NK-92 treated with Interleukin-12 subunit alpha and Interleukin-12 subunit beta, amount 100 ng/mL, for 24 hours (cell line): ENCODE measurements at places on chromosomes 16 and 17.

- DNase-seq, result no peak
Observed at GRCh38 chr16:2078096-2078495, 30.3 kb downstream of the TSC2 start.

DNA sequence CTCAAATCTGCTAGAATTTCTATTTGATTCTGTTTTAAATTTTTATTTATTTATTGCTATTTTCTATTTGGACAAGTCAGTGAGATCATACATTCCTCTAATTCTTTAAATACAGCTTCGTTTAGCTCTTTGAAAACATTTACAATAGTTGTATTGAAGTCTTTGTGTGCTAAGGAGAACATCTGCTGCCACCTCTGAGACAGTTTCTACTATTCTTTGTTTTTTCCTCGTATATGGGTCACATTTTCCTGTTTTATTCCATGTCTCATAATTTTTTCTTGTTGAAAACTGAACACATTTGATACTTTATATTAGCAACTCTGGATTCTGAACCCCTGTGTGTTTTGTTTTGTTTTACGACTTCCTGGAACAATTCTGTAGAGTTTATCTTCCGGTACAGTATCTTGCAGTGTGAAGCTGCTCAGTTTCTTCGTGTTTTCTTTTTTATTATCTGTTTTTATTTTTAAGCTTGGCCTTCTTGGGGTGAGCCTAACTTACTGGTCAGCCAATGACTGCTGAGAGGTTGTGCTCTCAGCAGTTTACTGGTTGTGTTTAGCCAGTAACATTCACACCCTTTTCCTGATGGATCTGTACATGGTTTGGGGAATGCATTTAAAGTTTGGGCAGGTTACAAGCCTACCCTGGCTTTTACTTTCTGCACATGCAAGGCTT is 99.0 kb downstream of the CA4 start:
- no peak for DNase-seq

DNA sequence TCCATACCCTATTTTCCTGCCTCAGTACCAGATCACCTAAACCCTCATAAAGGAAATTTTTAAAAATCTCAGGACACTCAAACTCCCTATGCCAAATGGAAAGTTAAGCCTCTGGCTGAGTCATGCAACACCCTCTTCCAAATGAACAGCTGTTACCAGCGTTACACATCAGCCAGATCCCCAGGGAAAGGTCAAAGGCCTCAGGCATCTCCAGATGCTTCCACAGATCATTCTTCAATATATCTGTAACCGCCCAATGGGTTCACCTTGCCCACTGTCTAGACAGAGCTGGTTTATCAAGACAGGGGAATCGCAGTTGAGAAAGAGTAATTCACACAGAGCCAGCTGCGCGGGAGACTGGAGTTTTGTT is 29.1 kb upstream of the SHCBP1 start:
- no peak for DNase-seq

- no peak for DNase-seq
Observed at GRCh38 chr17:29706045-29706431, 83.3 kb upstream of the CORO6 start.

- no peak for DNase-seq
Observed at GRCh38 chr17:77802811-77803220, 155.7 kb upstream of the TNRC6C start.

DNA sequence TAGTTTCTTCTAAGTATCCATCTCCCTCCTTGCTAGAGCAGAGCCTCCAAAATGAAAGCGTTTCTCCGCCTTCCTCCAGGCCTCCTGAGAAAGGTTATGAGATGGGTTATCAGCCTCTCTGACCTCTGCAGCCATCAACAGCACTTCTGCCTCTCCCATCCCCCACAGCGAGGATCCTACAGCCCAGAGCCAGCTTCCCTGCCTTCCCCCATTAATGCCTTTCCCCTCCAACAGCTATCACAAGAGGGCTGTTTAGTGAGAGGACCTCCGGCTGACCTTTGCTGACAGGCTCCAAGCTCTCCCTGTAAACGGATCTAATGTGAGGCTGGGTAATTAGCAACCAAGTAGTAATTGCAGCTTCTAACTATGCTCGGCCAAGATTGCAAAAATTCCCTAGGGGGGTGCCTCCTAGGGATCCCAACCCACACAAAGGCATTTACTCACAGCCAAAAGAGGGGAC is 55.8 kb downstream of the ZFHX3 start:
- no peak for DNase-seq

DNA sequence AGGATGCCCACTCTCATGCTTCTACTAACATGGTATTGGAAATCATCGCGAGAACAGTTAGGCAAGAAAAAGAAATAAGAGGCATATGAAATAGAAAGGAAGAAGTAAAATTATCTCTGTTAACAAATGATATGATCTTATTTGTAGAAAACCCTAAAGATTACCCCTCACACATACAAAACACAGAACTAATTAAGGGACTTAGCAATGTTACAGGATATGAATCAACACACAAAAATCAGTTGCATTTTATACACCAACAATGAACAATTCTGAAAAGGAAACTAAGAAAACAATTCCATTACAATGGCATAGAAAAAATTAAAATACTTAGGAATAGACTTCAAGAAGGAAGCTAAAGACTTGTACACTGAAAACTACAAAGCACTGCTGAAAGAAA is 2.7 kb upstream of the CAPNS2 start:
- no peak for DNase-seq

DNA sequence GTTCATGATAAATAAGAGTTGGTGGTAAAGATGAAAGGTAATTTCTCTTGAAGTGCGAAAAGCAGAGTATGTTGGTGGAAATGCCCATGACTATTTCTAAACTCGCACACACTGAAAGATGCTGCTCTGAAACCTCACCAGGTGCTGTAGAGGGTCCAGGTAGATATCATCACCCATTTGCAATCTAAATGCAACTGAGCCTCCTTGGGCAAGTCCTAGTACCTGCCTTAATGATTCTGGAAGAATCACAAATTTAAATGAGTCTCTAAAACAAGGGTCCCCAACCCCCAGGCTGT is 5.9 kb upstream of the MMD start:
- DNase-seq, result no peak

DNA sequence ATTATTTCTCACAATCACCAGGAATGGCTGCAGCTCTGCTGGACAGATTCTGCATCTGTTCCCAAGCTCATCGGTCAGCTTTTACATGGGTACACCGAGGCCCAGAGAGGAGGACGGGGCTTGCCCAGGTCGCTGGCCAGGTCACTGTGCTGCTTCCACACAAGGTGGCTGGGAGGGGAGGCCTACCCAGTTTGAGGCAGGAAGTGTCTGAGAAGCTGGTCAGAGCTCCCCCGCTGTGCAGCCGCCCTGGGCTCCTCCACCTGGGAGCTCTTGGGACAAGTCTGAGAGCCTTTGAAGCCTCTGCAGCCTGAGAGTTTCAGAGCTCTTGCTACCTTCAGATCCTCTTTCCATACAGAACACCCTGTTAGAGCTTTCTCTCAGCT is 143.3 kb downstream of the CLEC16A start:
- no peak for DNase-seq

DNA sequence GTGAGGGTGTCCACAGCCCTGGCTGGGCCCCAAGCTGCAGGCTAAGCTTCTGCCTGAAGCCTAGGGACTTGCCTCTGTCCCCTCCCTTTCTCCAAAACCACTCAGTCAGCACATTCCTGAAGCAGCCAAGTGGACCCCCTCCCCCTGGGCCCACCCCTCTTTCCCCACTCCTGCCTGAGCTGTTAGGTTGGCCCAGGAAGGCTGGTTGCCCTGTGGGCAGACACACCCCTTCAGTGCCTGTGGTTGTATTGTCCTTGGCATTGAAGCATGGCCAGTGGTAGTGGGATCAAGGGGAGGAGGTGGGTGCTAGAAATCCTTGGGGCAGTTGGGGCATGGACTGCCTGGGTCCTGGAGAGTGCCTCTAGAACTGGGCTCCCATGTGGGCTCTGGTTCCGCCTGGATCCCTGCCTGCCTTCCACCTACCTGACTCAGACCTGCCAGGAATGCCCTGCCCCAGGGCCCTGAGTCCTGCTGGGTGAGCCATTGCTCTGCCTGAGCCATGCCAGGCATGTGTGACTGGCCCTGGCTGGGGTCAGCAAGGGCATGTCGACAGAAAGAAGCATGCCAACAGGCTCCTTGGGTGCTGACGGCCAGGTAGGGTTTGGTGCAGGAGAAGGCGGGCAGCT is 2.1 kb downstream of the TRAF4 start:
- no peak for DNase-seq

DNA sequence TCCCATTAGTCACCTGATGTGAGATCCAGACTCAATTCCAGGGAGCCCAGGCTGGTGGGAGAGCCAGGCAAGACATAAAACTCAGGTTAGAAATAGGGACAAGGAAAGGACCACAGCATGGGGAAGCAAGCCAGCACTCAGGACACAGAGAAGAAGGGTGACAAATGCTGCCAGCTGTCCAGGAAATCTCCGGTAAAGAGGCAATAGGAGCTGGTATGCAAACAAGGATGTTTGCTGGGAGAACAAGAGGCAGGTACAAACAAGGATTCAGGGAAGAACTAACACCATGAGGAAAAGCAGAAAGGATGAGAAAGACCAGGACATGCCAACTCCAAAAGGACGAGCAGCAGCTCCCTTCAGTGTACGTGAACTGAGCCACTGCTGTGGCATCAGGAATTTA is 10.2 kb upstream of the TXNDC11 start:
- no peak for DNase-seq

DNA sequence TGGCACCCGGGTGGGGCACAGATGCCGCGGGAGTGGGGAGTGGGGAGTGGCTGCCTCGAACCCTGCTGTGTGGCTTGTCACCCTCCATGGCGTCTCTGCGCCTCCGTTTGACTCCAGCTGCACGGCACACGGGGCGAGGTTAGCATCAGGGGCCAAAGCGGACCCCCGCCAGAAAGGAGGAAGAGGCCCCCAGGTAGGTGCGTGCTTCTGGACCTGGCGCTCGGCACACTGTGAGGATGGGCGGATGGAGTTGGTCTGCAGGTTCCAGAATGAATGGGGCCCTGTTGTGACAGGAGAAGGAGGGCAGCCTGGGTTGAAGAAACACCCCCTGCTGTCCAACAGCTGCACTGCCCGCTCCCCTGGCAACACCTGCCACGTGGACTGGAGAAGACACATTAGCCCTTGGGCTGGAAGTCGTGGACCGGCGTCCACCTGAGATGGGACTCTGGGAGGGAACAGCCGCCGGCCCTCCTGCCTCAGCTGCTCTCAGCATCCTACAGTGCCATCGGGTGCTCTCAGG is 9.4 kb upstream of the FASN start:
- DNase-seq, result no peak

GRCh38 chr17:29874931-29875596 is 55.0 kb downstream of the SSH2 start:
- no peak for DNase-seq

DNA sequence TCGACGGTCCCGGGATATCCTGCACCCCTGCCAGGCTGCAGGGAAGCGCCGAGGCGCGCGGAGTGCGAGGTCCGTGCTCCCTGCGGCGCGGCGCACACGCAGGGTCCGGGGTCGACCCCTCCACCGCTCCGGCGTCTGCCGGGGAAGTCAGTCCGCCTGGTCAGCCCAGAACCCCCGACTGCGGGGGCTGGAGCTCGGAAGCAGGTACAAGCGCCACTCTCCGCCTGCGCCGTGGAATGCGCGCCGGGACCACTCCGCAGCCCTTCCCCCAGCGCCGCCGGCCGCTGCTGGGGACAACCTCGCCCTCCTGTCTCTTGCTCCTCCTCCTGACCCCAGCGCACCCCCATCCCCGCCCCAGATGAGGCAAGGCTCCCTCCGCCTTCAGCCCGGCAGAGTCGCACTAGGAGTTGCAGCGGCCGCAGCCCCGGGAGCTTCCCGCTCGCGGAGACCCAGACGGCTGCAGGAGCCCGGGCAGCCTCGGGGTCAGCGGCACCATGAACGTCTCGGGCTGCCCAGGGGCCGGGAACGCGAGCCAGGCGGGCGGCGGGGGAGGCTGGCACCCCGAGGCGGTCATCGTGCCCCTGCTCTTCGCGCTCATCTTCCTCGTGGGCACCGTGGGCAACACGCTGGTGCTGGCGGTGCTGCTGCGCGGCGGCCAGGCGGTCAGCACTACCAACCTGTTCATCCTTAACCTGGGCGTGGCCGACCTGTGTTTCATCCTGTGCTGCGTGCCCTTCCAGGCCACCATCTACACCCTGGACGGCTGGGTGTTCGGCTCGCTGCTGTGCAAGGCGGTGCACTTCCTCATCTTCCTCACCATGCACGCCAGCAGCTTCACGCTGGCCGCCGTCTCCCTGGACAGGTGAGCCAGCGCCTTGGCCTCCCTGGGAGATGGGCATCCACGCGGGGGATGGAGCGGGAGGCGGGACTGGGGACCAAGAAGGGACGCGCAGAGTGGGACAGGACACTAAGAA is at the start of gene GALR2:
Gene GALR2 (plus strand): TSS at position 392 of the 974 bp plus-strand sequence. CDS start 103 bp downstream, at position 495.
- no peak for DNase-seq

DNA sequence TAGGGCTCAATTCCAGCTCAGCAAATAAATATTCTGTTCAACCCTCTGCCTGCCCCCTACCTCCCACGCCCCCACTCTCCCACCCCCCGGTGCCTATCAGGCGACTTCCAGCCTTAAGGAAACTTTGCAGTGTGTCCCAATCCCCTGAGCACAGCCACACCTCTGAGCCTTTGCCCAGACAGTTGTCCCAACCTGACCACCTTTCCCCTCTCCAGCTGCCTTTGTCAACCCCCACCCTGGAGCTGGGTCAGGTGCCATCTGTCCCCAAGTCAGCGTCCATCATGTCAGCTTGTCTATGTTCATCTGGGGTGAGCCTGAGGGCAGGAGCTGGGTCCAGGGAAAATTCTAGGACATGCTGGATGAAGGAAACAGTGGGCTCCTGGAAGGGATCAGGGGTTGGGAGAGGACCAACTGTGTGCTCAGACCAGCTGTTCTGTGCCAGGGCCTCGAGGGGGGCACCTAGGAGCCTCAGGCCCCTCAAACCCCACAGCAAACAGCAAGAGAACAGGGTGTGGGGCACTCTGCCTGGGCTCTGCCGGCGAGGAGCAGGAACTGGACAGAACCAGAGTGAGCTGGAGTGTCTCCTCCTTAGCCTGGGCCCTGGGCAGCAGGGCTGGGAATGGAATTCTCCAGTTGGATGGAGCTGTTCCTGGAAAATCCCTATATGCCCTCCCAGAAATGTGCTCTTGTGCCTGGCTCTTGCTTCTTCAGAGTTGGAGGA is 17.8 kb downstream of the CDH16 start:
- no peak for DNase-seq

GRCh38 chr16:2948807-2949704 is 15.0 kb upstream of the KREMEN2 start:
- DNase-seq, result no peak

DNA sequence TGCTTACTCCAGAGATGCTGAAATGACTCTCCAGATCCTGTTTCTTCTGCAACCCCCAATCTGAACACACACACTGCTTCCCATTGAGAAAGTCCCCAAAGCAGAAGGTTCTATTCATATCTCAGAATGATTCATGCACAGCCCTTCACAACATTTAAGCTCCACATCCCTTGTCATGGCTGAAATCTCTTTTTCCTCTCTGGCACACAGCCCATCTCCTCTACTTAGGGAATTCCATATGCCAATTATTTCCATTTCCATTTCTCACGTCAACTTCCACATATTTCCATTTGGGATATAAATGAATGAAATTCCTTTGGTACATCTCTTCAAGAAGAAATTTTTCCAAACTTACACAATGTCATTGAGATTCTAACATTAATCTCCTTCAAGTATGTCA is 119.6 kb downstream of the CDH11 start:
- no peak for DNase-seq
